Forelimb muscle (tissue), 1 donor: ENCODE measurements at places on chromosomes 11 and 22. TPM values are rescaled to one million over a fixed set of nuclear protein-coding genes. Genes with fewer than 3 reads are reported as not detected.

The FGF4 gene
- 12.0 TPM for polyA plus RNA-seq

The KRTAP5-1 gene
- 2.5 TPM for polyA plus RNA-seq

- DNase-seq: no peak
Measured at GRCh38 chr11:27471589-27472397, 797 bp downstream of the LGR4 start.

DNA sequence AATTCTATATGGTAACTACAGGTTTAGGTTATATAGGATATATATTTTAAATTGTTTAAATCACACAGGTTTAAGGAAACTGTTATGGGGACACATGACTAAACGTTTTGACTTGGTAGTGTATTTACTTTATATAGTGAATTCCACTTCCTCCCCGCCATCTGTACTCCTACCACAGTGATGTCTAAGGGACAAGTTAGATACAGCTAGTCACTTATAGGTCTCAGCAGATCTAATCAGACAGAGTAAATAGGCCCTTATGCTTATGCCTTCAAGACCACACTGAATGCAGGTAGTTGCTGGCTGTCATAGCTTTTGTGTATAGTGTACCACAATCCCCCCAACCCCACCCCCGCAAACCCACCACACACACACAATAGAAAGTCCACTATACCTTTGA, 8.2 kb downstream of the SESN3 start:
- no peak for DNase-seq

- no peak for DNase-seq
Measured at GRCh38 chr22:25051073-25051472, 98.6 kb downstream of the KIAA1671 start.

DNA sequence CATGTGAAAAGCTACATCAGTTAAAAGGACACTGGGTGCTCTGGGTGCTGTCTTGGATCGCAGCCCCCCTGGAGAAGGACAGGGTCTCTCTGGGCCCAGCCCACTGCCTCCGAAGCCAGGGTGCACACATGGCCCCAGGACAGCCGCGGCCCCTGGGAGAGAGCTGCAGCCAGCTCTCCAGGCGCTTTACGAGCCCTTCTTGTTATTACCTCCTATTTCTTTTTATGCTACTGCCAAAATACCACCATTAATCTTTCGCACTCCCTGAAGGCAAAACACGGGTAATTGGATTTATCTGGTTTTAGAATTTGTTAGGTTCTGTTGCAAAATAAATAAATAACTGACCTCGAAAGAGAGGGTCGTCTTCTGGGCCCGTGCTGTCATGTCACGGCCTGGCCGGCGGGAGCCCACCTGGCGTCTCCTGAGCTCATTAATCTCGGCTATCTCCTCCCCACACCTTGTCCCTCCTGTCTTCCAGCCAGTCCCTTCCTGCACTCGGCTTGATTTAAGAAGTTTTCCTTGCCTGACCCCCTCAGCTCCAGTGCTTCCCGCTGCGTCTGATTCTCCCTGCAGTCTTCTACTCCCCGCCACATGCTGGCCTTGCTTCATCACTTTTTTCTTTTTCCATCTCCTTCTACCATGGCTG, 611.7 kb downstream of the OPCML start:
- no peak for DNase-seq

GRCh38 chr11:32580967-32581366, 2.7 kb upstream of the EIF3M start:
- no peak for DNase-seq

DNA sequence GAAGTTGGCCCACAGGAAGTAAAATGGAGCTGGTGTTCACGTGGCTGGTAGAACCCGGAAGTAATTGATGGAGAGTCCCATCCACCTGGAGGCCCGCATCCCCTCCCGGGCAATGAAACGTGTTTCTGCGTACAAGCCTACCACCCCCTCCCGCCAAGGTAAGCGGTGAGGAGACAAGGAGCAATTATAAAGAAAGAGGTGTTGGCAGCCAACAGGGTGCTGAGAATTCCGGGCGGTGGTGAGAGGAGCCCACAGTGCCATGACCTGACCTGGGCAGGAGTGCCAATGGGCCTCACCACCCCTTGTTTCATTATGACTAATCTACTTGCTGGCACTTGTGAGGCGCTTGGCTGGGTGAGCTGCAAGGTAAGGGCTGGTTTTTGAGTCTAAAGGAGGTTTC, 83.8 kb upstream of the BID start:
- DNase-seq: no peak
